ENCODE measurements at places on chromosomes 3 and 15. TPM values are rescaled to one million over a fixed set of nuclear protein-coding genes. Genes with fewer than 3 reads are reported as not detected.

DNA sequence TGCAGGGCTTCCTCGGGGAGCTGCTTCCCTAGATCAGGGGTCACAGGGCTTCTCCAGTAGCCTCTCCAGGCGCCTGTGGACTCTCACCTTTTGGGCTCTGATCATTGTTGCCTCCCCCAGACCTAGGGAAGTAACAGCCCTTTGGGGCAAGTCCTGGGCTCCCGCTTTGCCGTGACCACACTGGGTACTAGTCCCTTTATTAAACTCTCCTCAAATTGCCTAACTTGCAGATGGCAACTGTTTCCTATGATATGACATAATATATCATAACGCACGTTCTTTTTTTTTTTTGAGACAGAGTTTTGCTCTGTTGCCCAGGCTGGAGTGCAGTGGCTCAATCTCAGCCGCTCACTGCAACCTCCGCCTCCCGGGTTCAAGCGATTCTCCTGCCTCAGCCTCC, 17.9 kb upstream of the NRROS start:
- H3K27me3 ChIP-seq = no peaks in the 10 kb centered on the region
- no peak overlapping the region for H3K4me3 ChIP-seq
- H3K36me3 ChIP-seq = no peaks in the 10 kb centered on the region
- no peak for DNase-seq
- H3K4me1 ChIP-seq = peaks cover 13% of the 10 kb centered on the region

DNA sequence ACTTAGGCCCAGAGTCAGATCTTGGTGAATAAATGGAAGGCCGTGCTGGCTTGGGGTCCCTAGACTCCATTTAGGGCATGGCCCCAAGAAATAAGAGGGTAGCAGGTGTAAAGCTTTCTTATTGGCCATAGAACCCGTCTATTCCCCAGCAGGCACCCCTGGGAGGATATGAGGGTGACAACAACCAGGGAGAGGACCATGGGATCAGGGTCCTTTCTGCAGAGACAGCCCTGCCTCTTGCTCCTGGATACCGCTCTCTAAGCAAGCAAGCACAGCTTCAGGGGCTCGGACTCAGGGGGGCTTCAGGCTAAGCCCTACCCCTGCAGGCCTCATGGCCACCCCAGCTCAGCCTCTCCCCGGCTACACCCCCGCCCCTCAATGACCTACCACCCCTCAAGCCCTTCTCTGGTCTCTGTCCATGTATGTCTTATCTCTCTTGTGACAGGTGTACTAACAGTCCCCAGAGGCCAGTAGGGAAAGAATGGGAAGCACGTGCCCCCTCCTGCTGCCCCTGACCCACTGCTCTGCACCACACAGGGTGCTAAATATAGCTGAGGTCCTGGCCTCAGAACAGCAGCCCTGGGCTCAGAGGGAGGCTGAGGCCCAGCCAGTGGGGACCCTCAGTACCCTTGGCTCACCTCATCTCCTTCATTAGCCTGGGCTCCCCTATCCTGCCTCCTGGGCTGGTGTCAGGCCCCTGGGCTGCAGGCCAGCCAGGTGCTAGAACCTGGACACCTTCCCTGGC, 1.9 kb downstream of the XIRP1 start:
- no peaks in the 10 kb centered on the region for H3K36me3 ChIP-seq
- H3K4me3 ChIP-seq = no peak overlapping the region
- H3K4me1 ChIP-seq = no peaks in the 10 kb centered on the region
- no peak overlapping the region for H3K27ac ChIP-seq

DNA sequence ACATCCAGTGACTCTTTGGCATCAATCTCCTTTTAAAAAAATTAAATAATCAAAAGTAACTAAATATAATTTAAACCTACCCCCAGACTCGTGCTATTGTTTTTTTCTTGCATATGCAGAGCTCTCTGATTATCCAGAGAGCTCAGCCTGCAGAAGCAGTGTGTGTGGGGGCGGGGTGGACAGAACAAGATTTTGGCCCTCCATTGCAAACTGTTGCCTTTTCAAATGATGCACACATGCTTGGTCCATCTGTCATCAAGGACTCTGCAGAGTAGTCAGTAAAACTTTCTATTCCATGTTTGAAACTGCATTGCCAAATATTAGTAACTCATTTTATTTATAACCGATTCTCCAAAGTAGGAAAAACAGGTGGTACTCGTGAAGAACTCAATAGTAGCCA, 28.6 kb upstream of the STXBP5L start:
- H3K27ac ChIP-seq = no peak overlapping the region
- no peak for DNase-seq
- H3K4me3 ChIP-seq = no peak overlapping the region
- no peaks in the 10 kb centered on the region for H3K36me3 ChIP-seq
- no peaks in the 10 kb centered on the region for H3K4me1 ChIP-seq

GRCh38 chr3:134985864-134986715, 191.0 kb downstream of the EPHB1 start:
- no peaks in the 10 kb centered on the region for H3K4me1 ChIP-seq
- no peak overlapping the region for H3K4me3 ChIP-seq
- H3K27ac ChIP-seq = no peak overlapping the region
- DNase-seq = no peak
- no peaks in the 10 kb centered on the region for H3K27me3 ChIP-seq

DNA sequence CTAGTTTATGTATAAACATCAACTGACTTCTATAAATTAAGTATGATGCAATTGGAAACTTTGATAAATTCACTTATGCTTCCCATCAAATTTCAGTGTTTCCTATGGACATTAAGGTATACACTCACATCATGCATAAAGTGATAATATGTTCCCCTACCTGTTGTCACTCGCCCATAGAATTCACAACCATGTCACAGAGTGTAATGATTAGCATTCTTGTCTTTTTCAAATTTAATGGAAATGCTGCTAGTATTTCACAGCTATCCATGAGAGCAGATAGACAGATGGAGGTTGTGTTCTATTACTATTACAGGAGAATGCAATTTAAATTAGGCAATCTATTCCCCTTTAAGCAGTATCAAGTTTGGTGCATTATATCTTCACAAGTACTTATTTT, 984 bp downstream of the PLSCR4 start:
- peaks cover 10% of the 10 kb centered on the region for H3K27me3 ChIP-seq
- no peaks in the 10 kb centered on the region for H3K4me1 ChIP-seq
- no peak overlapping the region for H3K4me3 ChIP-seq

DNA sequence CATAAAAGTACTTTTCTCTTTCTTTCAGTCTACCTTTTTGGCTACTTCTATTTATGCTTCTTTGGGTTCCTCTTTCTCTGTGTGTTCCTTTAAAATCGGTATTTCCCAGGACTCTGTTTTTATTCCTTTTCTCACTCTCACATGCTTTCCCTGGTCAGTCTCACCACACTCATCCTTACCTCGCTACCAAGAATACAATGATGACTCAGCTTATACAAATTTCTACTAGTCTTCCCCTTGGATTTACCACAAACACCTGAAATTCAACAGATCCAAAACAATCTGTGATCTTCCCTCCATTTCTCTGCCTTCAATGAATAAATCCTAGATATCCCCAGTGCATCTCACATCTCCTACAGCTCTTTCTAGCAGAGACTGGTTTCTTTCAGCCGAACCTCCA, 52.9 kb downstream of the TUBGCP4 start:
- H3K4me1 ChIP-seq = no peaks in the 10 kb centered on the region
- DNase-seq = no peak
- H3K27me3 ChIP-seq = no peaks in the 10 kb centered on the region
- H3K27ac ChIP-seq = no peak overlapping the region
- H3K36me3 ChIP-seq = peaks cover 9% of the 10 kb centered on the region
- no peak overlapping the region for H3K4me3 ChIP-seq

DNA sequence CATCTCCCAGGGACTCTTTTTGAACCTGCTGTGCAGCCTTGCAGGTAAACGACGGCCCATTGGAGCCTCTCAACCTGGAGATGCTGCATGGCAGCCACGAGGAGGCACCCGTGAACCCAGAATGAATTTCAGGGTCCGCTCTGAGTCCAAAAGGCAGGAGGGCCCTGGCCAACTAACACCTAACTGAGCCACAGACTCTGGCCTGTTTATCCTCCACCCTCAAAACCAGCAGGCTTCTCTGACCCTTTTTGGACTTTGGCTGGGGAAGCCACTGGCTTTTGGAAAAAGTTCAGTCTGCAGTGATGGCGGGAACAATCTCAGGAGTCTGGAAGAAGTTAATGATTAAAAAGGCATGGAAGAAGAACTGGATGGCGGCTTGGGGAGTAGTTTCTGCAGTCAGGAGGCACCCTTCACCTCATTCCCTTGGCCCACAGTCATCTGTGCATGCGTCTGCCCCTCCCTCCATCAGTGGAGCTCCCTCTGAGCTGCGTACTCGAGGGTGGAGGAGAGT, 4.1 kb downstream of the PXYLP1 start:
- H3K4me1 ChIP-seq = peaks cover 55% of the 10 kb centered on the region
- no peaks in the 10 kb centered on the region for H3K27me3 ChIP-seq
- no peak overlapping the region for H3K27ac ChIP-seq
- no peak overlapping the region for H3K4me3 ChIP-seq
- no peak for DNase-seq

DNA sequence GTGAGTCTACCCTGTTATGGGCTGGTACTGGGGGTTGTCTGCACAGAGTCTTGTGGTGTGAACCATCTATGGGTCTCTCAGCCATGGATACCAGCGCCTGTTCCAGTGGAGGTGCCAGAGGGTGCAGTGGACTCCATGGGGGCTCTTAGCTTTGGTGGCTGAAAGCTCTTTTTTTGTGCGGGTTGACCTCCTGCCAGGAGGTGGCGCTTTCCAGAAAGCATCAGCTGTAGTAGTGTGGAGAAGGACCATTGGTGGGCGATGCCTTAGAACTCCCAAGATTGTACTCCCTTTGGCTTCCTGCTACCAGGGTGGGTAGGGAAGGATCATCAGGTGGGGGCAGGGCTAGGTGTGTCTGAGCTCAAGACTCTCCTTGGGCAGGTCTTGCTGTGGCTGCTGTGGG, 602.6 kb downstream of the RSL24D1 start:
- no peaks in the 10 kb centered on the region for H3K27me3 ChIP-seq
- H3K27ac ChIP-seq = no peak overlapping the region
- H3K36me3 ChIP-seq = no peaks in the 10 kb centered on the region

GRCh38 chr15:88031461-88031860, 225.1 kb downstream of the NTRK3 start:
- no peaks in the 10 kb centered on the region for H3K36me3 ChIP-seq
- H3K27me3 ChIP-seq = no peaks in the 10 kb centered on the region
- DNase-seq = no peak
- no peak overlapping the region for H3K27ac ChIP-seq
- no peaks in the 10 kb centered on the region for H3K4me1 ChIP-seq
- H3K4me3 ChIP-seq = no peak overlapping the region

The TEX55 gene
- not detected for total RNA-seq

The COLQ gene
- total RNA-seq = 1.6 TPM

The HCLS1 gene
- 184 TPM for total RNA-seq

The ACKR2 gene
- 0.20 TPM for total RNA-seq

The TGM5 gene
- total RNA-seq = not detected

The CYP1A2 gene
- not detected for total RNA-seq

The TMCO5A gene
- total RNA-seq = not detected

All from CD8-positive, alpha-beta memory T cell (primary cell).